ENCODE measurements at places on chromosomes 1 and 21.

GRCh38 chr1:228420968-228421826 is 4.5 kb upstream of the TRIM17 start:
- no peak for DNase-seq

- no peak for DNase-seq
Measured at GRCh38 chr1:81165963-81166362, 634.8 kb upstream of the ADGRL2 start.

DNA sequence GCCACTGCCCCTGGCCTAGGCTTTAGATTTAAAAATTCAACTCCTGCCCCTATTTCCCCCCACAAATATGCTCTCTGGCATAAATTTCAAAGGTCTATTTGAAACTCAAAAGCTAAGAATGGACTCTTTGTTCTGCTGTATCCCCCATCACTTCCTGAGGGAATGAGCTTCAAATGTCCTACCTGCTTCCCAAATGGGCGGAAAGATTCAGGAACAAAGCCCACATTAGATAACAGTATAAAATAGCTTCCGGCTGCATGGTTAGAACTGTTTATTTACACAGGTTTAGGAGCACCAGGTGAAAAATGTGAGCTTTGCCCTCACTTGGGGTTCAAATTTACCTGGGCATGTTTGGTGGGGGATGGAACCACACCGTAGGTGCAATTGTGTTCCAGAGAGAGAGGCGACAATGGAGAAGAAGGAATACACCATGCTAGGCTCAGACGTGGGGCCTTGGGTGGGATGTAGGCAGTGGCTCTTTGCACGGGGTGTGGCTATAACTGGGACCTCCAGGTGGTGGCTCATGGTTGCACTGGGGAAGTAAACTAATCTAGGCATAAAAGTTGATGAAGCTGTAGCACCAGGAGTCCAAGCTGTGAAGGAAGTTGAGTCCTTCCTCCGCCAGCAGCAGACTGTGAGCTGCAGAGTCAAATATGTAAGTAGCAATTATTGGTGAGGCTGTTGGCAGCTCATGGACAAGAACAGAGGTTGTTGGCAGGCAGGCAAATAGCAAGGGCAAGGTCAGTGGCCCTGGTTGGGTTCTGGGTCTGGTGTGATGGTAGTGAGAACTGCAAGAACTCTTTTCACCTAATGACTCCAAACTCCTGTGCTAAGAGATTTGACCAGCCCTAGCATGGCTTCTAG is 41.5 kb upstream of the SRSF10 start:
- DNase-seq = no peak

GRCh38 chr1:229204921-229205777 is 65.8 kb upstream of the RAB4A start:
- DNase-seq = no peak

DNA sequence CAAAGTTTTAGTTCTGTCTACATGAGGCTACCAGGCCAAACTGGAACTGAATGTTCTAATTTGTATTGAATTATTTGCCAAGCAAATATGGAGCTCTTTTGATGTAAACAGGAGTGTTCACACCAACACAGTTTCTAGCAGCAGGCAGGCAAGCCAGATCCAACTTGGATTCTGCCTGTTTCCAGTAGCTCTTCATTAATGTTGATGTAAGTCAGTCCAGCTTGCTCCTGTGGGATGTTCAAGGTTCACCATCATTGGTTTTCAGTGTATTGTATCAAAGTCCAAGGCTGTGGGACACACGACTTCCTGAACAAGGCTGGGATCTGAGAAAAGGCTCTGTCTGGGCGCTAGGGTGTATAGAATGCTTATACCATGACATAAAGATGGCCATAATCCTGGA is 68.1 kb downstream of the PAPPA2 start:
- DNase-seq = no peak

DNA sequence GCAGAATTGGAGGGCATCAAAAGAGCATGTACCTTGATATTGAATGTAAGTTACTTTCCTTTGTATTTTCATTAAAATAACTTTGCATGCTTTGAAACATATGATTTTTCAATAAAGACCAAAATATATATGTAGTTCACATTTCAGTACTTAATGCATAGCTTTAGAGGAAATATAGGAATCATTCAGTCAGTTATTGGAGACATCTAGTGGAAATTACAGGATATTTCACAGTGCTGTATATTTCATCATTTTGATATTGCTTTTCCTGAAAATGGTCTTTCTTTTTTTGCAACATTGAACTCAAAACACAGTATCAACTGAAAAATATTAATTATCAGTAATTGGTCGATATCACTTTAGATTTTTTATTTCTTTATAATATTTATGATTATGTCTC is 375.8 kb downstream of the NCAM2 start:
- DNase-seq = no peak
